Neuronal stem cell (in vitro differentiated cells): ENCODE measurements at places on chromosomes 6 and 20.

- DNase-seq = no peak
Observed at GRCh38 chr6:34020807-34021553, 124.9 kb downstream of the GRM4 start.

GRCh38 chr6:44157152-44157521 is 1.5 kb upstream of the CAPN11 start:
- DNase-seq = no peak

DNA sequence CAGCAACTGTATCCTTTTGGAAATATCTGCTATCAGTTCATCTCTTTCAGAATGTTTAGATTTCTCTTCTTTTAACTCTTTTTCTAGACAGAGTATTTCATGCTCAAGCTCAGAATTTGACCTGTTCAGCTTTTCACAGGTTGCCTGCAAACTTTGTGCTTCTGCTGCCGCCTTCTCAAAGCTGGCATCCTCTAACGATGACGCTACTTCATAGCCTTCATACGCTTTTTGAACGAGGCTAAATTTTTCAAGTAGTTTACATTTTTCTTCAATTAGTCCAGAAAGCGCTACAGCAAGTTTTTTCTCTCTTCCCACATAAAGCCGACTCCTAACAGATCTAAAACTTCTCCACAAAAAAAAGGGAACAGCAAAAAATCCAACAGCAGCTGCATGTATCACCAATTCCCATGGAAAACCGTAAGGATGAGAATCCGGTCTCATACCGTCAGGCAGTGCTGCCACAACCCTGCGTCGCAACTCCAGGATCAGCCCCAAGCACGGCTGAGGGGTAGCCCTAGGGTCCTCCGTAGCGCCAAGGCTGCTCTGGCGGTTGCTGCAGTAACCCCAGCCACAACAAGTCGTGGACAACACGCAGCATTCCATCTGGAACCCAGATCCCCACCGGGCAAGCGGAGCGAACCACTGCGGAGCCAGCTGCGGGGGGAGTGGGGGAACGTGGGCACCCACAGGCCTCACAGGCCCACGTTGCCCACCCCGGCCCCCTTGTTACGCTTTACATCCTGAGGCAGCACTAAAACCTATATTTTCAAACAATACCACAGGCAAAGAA is 30.6 kb downstream of the DACT2 start:
- DNase-seq = no peak

- DNase-seq = no peak
Observed at GRCh38 chr6:19906171-19906570, 69.0 kb downstream of the ID4 start.

GRCh38 chr6:12811519-12811918 is 95.0 kb downstream of the PHACTR1 start:
- DNase-seq = no peak

GRCh38 chr20:33105316-33105924 is 26.0 kb downstream of the BPIFB4 start:
- no peak for DNase-seq

GRCh38 chr6:21663966-21664313 is 70.4 kb downstream of the SOX4 start:
- no peak for DNase-seq
